AG10803 (cell line): ENCODE measurements at places on chromosomes 3 and 15.

DNA sequence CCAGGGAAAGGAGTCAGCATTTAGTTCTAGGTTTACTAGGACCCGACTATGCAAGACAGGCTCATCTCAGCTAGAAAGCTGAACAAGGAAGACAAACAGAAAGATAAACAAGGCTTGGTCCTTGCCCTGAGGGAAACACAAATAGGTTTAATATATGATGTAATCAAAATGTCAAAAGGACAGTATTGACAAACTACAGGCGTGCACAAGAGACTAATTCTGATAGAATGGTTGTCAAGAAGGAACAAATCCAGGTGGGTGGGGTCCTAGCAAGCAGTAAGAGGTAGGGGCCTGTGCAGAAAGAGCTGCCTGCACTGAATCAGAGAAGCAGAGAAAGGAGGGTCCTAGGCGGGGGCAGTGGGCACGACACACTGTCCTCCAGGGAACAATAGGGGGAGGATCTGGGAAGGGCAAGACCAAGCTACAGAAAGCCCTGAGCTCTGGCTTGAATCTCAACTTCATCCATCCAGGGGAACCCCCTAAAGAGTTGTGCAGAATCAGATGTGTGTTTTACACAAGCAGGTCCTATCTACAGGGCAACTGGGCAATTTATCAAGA lies 23.4 kb downstream of the RFTN1 start:
- no peak for DNase-seq

DNA sequence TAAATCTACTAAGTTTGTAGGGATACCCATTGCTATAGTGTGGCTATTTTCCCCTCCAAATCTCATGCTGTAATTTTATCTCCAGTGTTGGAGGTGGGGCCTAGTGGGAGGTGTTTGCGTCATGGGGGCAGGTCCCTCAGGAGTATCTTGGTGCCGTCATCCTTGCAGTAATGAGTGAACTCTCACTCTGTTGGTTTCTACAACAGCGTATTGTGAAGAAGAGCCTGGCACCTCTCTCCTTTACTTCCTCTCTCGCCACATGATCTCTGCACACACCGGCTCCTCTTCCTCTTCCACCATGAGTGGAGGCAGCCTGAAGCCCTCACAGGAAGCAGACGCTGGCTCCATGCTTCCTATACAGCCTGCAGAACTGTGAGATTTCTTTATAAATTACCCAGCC lies 34.0 kb upstream of the TRPM1 start:
- DNase-seq = no peak

DNA sequence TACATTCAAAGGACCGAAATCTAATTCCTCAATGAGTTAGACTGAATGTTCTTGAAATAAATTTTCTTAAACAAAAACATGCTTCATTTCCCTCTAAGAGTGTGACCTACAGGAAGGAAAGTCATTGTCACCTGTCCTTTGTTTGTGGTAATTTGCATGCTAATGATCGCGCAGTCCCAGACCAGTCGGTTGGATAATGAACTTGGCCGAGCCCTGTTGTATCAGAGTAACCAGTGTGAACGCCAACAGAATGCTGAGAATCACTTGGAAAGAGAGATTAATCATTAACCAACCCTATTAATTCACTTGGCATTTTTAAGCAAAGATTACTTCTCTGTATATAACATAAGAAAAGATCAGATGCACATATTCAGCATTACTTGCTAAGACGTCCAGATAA lies 8.1 kb upstream of the ARNT2 start:
- DNase-seq = no peak

GRCh38 chr15:81091889-81092558 lies 42.0 kb upstream of the CFAP161 start:
- DNase-seq = peak; percentile 93

DNA sequence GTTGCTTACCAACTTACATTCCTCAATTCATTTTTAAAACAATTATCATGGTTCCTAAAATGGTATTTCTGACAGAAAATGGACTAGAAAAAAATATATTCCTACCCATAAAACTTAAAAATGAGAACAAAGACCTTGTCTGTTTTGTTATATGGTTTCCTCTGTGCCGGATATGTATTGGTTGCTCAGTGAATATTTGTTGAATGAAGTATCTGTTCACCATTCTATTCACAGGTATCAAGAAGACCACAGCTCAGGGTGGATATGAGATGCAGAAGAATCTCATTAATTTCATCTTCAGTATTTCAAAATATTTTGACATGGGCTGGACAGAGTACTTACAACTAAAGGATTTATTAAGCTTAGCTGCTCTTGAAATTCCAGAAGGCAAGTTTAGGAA lies 58.1 kb downstream of the TUSC7 start:
- no peak for DNase-seq

- DNase-seq = no peak
Observed at GRCh38 chr3:138818185-138818860, 16.4 kb downstream of the PIK3CB start.

DNA sequence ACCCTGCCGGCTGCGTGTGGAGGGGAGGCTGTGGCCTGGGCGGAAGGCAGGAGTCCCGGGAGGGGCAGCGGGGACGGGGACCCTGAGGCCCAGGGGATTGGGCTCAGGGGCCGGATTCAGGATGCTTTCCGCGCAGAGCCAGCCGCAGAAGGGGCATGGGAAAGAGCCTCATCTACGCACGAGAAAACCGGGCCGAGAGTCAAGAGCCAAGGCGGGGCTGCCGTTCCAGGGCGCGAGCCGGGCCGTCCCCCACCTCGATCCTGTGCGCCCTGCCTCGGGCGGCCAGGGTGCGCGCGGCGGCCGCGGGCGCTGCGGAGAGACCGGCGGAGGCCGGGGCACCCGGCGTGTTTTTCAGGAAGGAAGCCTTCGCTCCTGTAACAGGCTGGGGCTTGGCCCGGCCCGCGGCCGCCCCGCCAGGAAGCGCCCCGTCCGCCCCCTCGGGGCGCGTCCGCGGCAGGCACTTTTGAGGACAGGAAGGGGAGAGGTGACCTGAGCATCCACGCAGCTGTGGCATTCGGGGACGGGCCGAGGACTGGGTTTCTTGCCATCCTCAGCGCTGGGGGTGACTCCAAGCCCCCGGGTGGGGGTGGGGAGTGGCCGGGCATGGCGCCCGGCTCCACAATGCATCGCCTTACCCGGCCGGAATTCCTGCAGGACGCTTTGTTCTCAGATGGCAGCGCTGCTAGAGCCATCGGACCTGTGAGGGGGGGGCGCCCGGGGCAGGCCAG lies 62.3 kb upstream of the GATA2 start:
- DNase-seq = no peak

DNA sequence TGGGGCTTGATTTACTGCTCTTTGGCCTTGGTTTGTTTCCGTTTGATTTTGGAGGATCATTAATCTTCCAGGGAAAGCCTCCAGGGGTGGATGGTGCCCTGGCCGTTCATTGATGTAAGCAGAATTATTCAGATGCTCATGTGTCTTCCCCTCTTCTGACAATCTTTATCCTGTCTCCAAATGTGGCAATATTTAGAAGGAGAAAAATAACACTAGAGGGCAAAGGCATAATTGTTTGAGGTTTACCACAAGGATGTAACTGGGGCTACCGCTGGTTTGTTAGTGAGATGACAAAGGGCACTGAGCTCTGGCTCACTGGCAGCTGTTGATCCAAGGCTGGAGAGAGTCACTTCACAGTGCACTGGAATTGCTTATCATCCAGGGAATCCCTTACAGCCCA lies 18.2 kb upstream of the PLCL2 start:
- peak; percentile 69 for DNase-seq

DNA sequence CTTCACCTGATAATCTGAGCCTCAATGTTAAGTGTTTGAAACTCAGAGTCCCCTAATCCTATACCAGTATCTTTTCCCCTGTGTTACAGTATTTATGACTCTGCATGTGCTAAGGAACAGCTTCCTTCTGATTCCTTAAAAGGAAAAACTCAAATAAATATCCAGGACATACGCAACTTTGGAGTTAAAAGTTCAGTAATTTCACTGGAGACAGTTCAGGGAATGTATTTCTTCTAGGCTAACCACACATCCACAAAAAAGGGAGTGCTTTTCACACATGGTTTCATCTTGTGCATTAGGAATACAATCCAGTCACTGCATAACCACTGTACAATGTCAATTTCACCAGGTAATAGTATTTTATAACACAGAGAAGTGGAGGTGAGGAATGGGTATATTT lies 31.0 kb downstream of the PGBD4 start:
- no peak for DNase-seq

DNA sequence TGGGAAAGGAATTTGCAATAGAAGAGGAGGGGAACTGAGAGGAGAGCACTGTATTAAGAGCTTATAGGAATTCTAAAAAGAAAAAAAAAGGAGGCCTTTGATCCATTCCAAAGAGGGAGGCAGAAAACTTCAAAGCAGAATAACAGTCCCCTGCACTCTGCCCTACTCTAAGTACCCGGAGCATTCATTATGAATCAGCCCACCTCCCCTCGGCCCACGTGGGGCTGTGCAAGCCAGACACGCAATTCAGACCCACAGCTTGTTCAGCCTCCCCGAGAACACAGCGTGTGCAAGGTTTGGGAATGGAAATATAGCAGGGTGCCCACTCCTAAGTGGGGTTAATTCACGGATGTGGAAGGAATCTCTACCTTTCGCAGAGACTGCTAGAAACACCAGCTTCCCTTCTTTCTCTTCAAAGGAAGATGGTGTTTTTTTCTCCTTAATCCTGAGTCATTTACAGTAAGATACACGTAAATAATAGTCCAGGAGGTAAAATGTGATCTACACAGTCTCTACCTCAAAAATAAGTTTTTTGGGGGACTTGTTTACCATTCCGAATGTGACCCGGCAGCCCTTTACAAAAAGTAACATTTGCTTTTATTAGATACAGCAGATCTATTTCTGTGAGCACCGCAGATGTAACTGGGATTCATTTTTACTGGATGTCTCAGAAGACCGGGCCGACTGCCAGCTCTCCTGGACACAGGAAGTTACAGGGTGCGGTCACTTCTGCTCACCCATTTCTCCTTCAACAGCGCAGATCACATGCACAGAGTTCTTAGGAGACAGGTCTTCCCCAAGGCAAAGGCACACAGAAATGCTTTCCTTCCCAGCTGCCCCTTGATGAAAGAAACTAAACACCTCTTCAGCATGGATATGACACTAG lies 768.5 kb upstream of the CFAP20DC start:
- DNase-seq = peak; percentile 97

GRCh38 chr15:68821190-68821840 lies 620 bp upstream of the ANP32A start:
- no peak for DNase-seq

- DNase-seq = no peak
Observed at GRCh38 chr15:97972366-97972765, 11.9 kb downstream of the ARRDC4 start.

GRCh38 chr3:100261485-100261903 lies 702 bp downstream of the TBC1D23 start:
- DNase-seq = no peak

- no peak for DNase-seq
Observed at GRCh38 chr3:184343200-184343876, 5.9 kb downstream of the FAM131A start.

- peak; percentile 32 for DNase-seq
Observed at GRCh38 chr3:112555535-112556170, 6.1 kb downstream of the ATG3 start.

GRCh38 chr3:16928386-16929132 lies 43.8 kb downstream of the PLCL2 start:
- no peak for DNase-seq

GRCh38 chr3:142148044-142148791 lies 1.1 kb downstream of the TFDP2 start:
- DNase-seq = peak; percentile 5

DNA sequence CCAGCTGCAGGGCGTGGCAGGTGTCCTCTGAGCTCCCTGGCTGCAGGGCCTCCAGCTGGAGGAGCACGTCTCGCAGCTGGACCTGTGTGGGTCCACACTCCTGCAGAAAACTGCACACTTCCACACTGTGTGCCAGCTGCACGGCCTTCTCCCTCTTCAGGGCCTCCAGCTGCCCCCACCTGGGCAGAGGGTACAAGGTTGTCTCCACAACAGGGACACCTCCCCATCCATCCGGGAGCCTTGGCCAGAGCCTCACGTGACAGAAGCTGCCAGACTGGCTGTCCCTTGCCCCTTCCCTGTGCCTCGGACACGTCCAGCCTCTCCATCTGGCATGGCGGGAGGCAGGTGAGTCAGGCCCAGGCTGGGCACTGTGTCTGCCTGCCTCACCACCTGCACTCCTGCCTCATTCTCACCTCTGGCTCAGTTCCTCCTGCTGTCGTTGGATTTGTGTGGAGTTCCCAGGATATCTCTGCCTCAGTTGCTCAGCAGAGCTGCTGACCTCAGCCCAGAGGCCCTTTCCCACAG lies 14.5 kb downstream of the SPTBN5 start:
- no peak for DNase-seq

GRCh38 chr3:152480282-152480953 lies 211.7 kb downstream of the MBNL1 start:
- DNase-seq = no peak

DNA sequence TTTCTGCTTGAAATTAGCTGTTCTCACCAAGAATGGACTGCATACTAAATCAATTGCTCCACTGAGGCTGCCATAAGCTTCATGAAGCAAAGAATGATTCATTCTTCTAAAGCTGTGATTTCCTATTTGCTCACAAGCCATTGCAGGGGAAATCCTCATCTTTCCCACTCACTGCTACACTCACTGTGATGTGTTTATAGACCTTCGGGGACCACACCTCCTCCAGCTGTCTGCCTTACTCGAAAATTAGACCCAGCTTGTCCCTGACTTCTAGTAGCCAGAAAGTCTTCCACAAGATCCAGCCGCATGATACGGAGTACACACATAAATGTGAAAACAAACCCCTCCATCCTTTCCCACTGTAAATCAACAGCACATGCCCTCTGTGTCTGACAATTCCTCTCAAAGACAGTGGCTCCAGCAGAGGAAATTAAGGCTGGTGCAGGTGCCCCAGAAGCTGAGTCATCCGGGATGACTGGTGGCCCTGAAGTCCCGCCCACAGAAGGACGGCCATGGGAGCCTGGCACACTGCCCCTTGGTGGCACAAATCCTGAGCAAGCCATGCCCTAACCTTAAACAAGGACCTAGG lies 172.0 kb downstream of the STT3B start:
- peak; percentile 52 for DNase-seq

DNA sequence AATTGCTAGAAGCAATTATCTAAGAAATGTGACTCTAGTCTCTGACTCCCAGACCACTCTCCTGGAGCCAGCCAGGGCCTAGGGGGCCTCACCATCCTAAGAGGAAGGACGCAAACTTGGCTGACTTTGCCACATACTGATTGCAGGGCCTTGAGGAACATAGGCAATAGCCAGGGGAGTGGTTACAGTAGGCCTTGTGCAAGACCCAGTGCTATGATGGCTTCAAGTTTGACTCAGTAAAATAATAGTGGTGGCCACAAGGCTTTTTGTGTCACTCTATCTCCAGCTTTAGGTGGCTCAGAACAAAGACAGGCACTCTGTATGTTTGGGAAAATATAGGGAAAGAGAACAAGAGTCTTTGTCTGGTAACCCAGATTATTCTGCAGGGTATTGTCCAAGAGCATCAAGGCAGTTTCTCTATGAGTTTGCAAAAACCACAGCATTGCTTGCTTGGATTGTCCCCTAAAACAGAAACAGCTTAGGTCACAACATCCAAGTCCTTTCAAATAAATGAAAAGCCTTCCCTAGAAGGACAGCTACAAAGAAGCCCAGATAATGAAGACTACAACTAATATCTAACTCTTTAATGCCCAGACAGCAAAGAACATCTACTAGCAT lies 631.5 kb downstream of the PYDC2 start:
- no peak for DNase-seq

- DNase-seq = peak; percentile 75
Observed at GRCh38 chr15:43067717-43068461, 37.9 kb downstream of the UBR1 start.
